Glomerular endothelial cell (primary cell): ENCODE measurements at places on chromosomes 4 and X. TPM values are rescaled to one million over a fixed set of nuclear protein-coding genes. Genes with fewer than 3 reads are reported as not detected.

GRCh38 chr4:125735102-125735501, 420.3 kb downstream of the FAT4 start:
- no peak for DNase-seq

DNA sequence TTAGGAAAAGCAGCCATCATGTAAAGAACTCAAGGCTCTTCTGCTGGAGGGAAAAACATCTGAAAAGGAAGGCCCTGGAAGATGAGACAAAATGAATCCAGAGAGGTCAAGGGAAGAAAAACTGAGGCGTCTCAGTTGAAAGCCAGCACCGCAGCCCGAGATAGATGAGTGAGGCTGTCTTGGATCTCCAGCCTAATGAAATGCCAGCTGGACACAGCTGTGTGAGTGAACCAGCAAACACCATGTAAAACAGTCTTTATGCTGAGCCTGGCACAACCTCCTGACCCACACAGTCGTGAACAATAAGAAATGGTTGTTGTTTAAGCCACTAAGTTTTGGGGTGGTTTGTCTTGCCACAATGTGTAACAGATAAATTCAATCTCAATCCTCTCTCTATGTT, 48.6 kb upstream of the RASL11B start:
- DNase-seq: no peak

The SFRP2 gene
- total RNA-seq: not detected in 2 replicates

DNA sequence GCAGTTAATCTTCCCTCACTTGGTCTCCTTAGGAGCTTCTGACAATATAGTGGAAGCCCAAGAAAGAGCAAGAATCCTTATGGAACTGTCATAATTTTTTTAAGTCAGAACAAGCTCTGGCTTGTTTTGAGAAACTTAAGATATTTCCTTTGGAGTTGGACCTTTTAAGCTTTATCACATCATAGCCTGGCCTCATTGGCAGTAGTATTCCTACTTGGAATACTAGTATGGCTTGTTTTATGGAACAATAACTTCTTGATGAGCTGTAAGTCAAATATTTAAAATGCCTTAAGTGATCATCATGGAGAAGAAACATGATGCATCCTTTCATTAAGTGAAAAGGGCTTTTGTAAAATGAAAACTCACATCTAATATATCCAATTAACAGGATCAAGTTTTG, 78.0 kb upstream of the NRK start:
- no peak for DNase-seq

The MAGEA2 gene
- not detected in 2 replicates for total RNA-seq

GRCh38 chr4:177125656-177126055, 184.0 kb upstream of the NEIL3 start:
- DNase-seq: no peak

The LONRF3 gene
- 3.4 and 5.2 TPM in 2 replicates for total RNA-seq
